ENCODE measurements at places on chromosomes 3 and 15.

GRCh38 chr3:46080969-46081345 is 53.7 kb upstream of the XCR1 start:
- no peak for DNase-seq

DNA sequence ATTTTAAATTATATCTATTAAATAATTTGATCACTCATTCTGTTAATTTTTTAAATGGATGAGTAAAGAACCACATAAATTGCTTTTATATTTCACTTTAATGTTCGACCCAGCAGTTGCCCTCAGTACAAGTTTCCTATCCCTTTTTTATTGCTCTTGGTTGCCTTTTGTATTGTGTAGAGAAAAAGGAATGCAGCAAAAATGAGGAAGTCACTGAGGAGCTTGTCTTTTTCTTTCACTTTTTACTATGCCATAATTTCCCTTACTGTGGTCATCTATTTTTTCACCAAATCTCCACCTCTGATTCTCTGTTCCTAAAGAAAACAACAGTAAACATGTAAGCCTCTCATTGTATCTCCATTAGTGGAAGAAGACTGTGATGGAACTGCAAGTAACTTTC is 122.7 kb downstream of the B3GALNT1 start:
- DNase-seq: no peak

- DNase-seq: peak; percentile 65
These were observed 20.7 kb downstream of the PPP1R2 start for GRCh38 chr3:195522254-195523023.

GRCh38 chr15:98003996-98004395 is 43.5 kb downstream of the ARRDC4 start:
- no peak for DNase-seq

GRCh38 chr15:31264559-31265089 is 62.0 kb upstream of the KLF13 start:
- DNase-seq: no peak

- DNase-seq: no peak
These were observed 81.5 kb upstream of the SLC2A2 start for GRCh38 chr3:171108066-171108465.

GRCh38 chr15:64686130-64686735 is 89.2 kb downstream of the RBPMS2 start:
- peak; percentile 74 for DNase-seq

DNA sequence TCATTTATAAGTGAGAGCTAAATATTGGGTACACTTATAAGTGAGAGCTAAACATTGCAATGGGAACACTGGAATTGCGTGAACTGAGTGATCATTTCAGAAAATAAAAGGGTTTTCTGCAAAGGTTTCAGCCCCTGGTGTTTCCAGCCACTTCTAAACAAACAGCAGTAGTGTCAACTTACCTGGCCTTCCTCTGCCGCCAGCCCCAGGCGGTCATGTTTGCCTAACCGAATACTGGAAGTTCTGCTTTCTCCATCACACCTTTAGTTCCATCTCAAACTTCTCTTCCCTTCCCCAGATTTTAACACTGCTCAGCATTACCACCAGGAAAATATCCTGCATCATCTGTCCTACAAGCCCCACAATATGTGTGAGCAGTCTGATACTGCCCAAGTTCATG is 58.6 kb downstream of the MRPL3 start:
- no peak for DNase-seq

DNA sequence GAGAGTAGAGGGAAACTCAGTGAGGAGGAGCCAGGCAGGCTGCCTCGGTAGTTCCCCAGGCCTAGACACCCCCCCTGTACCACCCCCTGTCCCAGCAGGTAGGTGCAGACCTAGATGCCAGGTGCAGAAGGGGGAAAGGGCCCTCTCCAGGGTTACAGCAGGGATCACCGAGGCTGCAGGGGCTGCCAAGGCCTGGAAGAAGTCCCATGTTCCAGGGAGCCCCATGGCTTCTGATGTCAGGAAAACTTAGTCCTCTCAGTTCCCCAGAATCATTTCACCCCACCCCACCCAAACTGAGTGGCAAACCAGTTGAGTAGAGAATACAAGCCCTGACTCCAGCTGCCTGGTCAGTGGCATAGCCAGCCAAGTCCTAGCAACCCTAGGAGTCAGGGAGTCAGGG is 7.4 kb upstream of the SEMA3B start:
- no peak for DNase-seq

- DNase-seq: no peak
These were observed 9.2 kb upstream of the TRAK1 start for GRCh38 chr3:42081838-42082473.

DNA sequence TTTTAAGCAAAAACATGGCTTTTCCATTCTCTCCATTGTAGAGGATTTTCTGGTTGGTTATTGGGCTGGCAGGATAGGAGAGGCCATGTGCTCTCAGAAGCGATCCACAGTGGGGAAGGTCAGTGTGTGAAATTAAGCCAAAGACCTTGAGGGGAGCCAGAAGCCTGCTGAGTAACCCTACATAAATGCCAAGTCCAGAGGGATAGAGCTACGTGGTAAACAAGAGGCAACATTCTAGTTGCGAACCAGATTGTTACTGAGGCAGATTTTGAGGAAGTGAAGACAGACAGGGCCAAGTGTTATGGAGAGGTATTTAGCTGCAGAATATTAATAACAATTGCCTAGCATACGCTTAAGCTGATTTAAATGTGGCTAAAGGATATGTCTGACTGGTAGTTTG is 592.8 kb upstream of the GBE1 start:
- DNase-seq: no peak

DNA sequence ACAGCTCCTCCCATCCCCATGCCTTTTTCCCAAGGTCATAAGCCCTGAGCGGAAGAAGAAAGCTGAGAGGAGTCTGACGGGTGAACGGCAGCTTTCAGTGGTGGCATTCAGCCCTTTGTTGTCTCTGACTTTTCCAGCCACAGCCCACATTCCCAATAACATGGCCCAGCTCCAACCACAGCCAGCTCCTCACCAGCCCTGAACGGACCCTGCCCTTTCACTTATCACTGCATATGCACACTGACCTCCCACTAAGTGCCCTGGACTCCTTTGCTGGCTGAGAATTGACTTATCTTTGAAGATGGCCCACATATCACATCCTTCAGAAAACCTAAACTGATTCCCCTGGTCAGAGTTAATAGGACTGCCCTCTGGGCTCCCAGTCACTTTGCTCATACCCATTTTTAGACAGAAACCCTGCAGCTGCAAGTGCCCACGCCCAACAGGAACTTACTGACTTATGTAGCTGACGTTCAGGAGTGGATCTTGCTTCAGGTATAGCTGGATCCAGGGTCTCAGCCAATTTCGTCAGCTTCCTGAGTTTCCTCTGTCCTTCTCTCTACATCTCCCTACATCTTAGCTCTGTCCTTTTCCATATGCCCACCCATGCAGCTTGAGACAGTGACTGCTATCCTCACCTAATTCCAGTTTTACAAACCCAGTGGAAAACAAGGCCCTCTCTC is 348.5 kb upstream of the PROK2 start:
- DNase-seq: no peak

DNA sequence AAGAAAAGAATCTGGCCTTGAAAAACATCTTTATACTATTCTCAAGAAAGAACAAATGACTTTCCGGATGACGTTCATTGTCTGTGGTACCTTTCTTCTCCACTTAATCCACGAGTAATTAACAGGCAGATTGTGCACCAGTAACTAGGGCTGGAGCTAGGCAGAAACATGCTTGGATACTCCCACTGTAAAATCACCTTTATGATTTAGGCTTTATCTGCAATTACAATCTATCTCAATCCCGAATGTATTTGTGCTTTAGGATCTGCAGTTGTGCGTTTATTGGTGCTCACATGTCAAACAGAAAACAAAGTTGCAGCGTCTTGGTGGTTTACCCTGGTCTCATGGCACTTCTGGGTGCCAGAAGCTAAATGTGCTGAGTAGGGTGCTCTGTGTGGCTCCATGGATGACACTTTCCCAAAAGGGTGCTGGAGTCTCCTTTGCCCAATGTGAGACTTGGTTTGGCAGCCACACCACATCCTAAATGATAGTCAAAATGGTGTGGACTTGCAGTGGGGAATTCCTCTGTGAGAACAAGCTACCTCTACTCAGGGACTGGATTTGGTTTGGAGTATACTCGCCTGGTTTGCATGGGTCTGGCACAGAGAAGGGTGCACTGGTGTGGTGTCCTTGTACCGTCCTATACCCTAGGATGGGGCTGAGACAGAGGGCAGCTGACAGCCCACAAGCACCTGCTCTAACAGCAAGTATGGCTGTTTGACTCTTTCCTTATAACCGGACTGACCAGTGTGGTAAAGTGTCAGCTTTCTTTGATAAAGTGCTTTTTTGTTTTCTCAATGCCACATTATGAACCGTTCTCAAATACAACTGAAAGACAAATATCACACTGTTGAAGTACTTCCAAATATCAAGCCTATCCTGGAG is 7.7 kb downstream of the SERP1 start:
- no peak for DNase-seq

- DNase-seq: peak; percentile 22
These were observed 659.0 kb downstream of the NTRK3 start for GRCh38 chr15:87597346-87598052.

- no peak for DNase-seq
These were observed 69.7 kb downstream of the WDR76 start for GRCh38 chr15:43896543-43896942.

DNA sequence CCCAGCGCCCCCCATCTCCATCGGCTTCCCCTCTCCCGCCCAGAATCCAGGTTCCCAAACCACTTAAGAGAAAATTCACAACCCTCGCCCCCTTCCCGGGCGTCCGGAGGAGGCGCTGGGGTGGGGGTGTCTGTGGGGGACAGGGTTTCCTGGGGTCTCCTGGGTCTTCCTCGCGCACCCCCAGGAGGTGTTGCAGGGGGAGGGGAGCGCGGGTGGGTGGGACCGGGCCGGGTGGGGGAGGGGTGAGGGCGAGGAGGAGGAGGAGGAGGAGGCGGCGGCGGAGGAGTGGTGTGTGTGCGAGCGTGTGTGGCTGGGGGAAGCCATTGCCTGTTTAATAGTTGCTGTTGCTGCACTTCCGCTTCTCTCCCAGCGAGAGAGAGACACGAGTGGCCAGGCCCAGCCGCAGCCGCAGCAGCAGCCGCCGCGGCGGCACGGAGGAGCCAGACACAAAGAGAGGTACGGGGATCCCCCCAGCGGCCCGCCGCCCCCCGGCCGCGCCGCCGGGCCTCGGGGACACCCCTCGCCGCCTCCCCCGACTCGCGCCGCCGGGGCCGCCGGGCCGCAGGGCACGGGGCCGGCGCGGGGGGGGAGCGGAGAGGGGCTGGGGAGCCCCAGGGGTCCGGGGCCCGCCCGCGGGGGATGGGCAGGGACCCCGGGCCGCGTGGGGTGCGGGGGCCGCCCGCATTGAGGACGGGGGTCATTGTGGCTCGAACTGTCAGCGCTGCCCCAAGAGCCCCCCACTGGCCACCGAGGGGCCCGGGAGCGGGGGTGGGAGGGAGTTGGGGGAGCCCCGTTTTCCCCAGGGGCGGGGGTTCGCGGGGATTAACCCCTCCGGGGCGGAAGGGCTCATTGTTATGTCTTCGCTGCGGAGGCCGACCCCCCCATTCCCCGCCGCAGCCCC is at the start of gene UBE2E1:
UBE2E1 (plus strand) TSS at position 323 of the 901 bp plus-strand sequence. CDS start 1,315 bp downstream, outside the sequence.
- peak; percentile 78 for DNase-seq

DNA sequence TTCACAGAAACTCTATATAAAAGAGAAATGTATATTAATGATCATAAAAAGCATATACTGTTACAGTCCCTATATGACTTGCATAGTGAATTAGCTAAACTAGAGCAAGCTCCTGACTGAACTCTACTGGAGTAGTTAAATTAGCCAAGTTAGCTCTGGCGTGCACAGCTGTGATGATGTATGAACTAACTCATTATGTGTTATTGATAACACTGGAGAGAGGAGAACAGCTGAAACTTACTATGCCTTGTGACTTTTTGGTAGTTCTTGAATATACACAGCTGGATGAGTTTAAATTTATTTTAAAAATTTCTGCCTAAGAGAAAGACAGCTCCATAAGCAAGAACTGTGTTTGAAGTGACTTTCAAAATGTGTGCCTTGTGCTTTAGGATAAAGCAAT is 8.1 kb downstream of the TIPARP start:
- no peak for DNase-seq

- DNase-seq: no peak
These were observed 16.1 kb downstream of the ROBO1 start for GRCh38 chr3:79751703-79752102.

GRCh38 chr15:93706495-93707292 is 524.7 kb upstream of the MCTP2 start:
- no peak for DNase-seq

GRCh38 chr3:16975083-16975482 is 90.3 kb downstream of the PLCL2 start:
- no peak for DNase-seq

GRCh38 chr15:36263666-36264065 is 315.8 kb upstream of the CDIN1 start:
- peak; percentile 25 for DNase-seq

DNA sequence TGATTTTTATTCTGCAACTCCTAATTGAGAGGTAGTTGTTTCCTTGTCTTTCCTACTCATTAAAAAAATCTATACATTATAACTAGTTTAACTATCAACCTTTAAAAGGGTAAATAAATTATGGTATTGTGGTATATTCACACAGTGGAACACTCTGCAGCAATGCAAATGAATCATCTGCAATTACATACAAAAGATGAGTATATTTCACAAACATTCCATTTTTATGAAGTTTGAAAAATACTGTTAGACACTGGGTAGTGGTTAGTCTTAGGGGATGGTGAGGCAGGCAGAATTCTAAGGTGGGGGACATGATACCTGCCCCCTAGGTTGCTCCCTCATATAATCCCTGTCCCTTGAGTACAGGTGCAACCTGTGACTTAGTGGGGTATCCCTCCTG is 44.0 kb upstream of the MAGI1 start:
- no peak for DNase-seq

DNA sequence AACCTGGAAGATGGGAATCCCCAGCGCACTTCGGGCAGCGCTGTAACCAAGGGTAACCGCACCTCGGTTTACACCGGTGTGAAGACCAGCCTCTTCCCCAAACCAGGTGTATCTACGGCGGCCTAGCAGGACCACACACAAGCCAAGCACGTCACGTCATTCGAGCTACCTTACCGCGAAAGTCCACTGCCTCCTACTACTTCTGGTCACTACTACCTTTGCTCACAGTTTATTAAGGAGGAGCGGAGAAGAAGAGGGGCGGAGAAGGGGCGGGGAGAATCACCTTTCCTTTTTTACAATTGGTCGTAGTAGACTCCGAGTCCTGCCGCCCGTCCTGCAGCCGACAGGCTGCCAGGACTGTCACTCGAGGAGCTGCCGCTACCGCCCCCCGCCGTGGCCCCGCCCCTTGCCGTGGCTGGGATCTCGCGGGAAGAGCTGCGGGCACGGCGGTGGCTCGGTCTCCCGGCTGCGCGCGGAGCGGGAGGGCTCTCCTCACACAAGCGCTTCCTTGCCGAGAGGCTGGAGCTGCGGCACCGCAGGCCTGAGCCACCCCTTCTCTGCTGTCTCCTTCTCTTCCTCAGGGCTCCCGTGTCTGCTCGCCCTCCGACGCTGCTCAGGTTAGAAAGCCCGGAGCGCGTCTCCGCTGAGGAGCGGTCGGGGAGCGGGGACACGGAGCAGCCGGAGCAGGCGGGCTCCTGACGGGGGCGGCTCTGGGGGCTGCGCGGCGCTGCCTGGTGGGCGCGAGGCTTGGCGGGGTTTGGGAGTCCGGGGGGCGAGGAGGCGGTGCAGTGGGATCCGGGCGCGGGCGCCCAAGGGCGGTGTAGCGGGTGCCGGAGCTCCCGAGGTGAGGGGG is at the start of gene GLCE:
GLCE (plus strand) TSS at position 495 of the 853 bp plus-strand sequence. CDS start 95,172 bp downstream, outside the sequence.
- DNase-seq: peak; percentile 96

- DNase-seq: peak; percentile 81
These were observed 21.7 kb upstream of the TBC1D21 start for GRCh38 chr15:73851689-73852088.

GRCh38 chr15:88118035-88118434 is 138.5 kb downstream of the NTRK3 start:
- DNase-seq: no peak

Measured in fibroblast of pulmonary artery (primary cell).